ENCODE measurements at places on chromosomes 12 and 14.
A peak's percentile ranks its signal among the peaks of the same experiment; 100 is the strongest.

GRCh38 chr12:44835641-44836379 is 40.3 kb downstream of the NELL2 start:
- DNase-seq: no peak

DNA sequence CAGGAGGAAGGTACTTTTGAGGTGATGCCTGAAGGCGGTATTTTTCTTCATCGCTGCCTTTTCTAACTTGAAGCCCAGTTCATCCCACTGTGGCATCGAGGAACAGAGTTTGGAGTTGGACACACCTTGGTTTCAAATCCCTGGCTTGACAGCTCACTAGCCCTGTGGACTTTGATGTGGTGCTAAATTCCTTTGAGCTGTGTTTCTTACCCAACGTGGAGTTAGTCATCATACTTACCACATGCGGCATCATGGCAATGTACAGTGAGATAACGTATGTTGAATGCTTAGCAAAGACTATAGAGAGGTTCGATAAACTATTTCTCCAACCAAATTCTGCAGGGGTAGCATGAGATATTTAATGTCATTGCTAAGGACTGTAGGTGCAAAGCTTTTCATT is 3.4 kb downstream of the PLEKHG3 start:
- DNase-seq: no peak

DNA sequence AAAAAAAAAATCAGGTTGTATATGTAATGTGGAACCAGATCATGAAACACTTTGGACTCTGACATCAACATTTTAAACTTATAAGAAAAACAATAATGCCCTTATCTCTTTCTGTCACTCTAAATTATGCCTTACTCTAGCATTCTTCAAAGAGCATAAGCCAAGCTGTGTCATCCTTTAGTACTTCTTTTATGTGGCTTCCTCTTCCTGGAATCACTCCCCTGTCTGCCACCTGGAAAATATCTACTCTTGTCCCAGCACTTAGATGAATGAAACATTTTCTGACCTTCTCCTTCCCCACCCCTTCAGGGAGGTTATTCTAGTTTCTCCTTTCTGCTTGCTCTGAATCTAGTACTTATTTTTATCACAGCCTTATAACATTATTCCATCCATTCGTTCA is 101.2 kb downstream of the CNTN1 start:
- no peak for DNase-seq

- no peak for DNase-seq
Observed at GRCh38 chr14:32472076-32472475, 143.0 kb downstream of the AKAP6 start.

DNA sequence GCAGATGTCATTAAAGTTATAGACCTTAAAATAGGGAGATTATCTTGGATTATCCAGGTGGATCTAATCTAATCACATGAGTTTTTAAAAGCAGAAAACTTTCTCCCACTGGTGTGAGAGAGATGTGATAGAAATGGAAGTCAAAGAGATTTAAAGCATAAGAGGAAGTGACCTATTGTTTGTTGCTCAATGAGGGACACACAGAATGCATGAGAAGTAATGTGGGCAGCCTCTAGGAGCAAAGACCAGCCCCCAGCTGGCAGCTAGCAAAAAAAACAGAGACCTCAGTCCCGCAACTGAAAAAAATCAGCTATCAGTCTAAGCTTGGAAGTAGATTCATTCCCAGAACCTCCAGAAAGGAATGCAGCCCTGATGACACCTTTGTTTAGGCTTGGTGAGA is 24.6 kb upstream of the ANP32D start:
- no peak for DNase-seq

GRCh38 chr12:32005496-32006125 is 46.4 kb downstream of the RESF1 start:
- DNase-seq: no peak

DNA sequence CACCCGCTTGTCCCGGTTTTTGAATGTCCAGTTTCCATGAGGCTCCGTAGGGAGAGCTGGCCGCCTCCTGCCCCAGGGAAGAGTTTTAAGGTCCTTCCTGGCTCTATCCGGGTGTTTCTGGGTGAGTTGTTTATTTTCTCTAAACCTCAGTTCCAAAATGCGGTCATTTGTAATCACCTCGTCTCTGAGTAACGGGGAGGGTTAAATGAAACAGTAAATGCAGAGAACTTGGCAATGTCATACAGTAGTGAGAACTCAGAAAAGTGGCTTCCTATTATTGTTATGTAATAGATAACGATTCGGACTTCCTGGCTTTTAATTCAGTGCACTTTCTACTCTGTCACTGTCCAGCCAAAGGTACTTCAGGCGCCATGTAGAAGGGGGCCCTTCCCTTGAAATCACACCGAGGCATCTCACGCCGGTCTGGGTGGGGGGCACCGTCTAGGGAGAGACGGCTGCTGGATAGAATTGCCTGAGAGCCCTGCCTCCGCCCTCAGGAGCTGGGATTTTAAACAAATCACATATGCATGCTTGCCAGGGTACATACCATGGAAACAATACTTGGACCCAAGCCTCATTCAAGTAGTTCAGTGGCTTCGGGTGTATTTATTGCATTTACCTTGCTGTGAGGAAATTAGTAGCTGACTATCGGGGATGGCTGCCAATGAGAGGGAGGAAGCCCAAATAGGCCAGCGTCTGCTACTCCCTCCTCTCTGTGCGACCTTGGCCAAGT is 26.4 kb downstream of the NOS1 start:
- DNase-seq: no peak

- DNase-seq: peak; percentile 43
Observed at GRCh38 chr12:80702889-80703805, 4.3 kb upstream of the MYF6 start.

All from NCI-H510A treated with DMSO at 0.1 percent for 48 hours (cell line).